ENCODE measurements at places on chromosomes 2 and 18.

- DNase-seq, result no peak
These were observed 93.4 kb upstream of the SIX2 start for GRCh38 chr2:45102579-45103117.

DNA sequence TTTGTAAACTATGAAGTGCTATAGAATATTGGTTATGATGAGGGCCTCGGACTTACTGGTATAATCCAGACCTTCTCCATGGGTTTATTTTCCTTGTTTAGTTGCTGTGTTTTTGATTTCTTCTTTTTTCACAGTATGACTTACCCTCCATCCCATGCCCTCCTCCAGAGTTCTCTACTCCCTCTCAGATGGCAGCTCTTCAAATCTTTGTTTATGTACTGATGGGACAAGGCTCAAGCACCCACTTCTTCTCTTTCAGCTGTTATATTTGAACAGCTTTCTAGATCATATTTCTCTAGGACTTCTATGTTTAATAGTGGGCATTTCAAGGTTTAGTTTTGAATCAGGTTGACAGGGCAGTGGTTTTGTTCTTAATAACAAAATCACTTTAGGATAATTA is 43.9 kb downstream of the CLIP4 start:
- no peak for DNase-seq

DNA sequence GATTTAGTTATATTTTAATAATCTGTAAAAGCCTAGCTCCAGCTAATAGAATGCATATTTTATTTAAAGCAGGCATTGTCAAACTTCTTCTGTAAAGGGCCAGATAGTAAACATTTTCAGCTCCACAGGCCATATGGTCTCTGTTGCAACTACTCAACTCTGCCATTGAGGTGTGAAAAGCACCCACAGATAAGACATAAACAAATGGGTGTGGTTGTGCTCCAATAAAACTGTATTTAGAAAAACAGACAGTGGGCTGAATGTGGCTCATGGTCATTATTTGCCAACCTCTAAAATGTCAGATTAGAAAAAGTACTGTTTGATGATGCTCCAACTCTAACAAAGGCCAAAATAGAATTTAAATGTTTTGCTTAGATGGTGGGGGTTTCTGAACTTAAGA is 519.9 kb downstream of the RNF144A start:
- peak; percentile 53 for DNase-seq

- DNase-seq, result peak; percentile 75
These were observed 116.5 kb upstream of the FOSL2 start for GRCh38 chr2:28276076-28276618.

DNA sequence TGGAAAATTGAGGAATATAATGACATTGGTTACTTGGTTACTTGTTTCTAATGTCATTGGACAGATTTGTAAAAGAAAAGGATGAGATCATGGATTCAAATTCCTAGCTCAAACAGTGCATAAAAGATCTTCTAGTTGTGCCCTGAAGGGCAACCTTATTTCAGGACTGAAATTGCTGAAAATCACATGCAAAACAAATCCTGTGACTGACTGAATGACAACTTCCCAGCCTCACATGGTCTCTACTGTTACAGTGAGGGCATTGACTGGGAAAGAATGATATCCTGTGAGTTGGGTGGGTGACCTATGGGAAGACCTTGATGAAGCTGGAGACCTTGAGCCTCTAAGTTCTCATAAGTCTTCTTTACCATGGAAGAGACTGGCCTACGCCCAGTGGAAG is 90.4 kb upstream of the HAAO start:
- no peak for DNase-seq

- DNase-seq, result no peak
These were observed 378.6 kb upstream of the SLC14A2 start for GRCh38 chr18:45236676-45237075.

DNA sequence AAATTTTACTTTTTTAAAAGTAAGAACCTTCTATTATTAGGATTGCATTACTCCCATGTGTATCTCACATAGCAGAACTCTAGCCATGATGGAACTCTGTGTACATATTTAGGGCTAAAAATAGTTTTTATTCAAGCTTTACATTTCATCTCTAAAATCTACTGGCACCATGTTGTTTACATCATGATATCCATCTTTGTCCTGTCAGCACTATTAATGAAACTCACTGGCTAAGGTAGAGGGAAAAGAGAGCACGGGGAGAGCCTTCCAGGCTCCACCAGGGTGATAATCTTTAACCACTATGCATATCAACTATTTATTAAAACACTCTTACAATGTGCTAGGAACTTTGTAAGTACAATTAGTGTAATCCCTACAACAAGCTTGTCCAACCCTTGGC is 34.7 kb downstream of the RAD51AP2 start:
- DNase-seq, result no peak

GRCh38 chr2:165681841-165682240 is 112.2 kb downstream of the GALNT3 start:
- DNase-seq, result no peak

- DNase-seq, result no peak
These were observed 301.6 kb upstream of the LRATD1 start for GRCh38 chr2:14330884-14331283.

GRCh38 chr2:112491946-112492345 is 10.0 kb downstream of the TTL start:
- no peak for DNase-seq

DNA sequence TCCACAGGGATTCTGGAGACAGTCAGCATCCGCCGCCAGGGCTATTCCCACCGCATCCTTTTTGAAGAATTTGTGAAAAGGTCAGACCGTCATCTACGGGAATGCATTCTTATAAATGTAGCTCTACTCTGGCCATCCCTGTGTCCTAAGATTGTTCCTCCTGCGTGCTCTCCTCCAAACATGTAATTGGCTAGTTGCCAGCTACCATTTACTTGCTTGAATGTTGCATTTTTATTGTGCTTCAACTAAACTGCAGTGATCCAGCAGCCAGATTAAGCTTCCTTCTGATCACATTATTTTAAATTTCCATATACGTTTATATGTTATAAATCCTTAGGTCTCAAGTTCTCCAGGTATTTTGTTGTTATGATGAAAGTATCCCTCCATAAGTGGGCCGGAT is 248.5 kb upstream of the SP5 start:
- DNase-seq, result no peak

GRCh38 chr2:46663614-46664013 is 184.2 kb downstream of the TMEM247 start:
- DNase-seq, result no peak

DNA sequence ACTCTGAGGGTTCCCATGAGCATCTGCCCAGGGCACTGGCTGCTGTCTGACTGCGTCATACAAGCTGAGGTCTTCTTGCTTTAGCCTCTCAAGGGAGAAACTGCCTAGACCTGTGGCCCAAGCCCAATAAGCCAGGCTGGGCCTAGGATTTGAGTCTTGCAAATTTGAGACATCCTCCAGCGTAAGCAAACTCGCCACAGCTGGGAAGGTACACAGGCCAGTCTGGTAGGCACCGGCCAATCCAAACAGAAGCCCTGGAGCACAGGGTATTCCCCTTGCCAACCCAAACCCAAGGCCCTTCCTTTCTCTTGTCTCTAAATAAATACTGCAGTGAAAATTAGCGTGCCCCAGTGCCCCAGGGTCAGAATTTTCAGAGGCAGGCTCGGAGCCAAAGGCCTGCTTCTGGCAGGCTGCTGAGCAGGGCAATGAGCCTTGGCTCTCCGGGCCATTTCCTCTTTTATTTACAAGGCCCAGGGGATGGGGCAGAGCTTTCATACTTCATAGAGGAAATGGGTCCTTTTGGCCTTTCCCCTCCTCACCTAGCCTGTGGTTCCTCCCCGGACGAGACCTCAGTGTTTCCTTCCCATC is 33.3 kb downstream of the POLR1A start:
- peak; percentile 50 for DNase-seq

DNA sequence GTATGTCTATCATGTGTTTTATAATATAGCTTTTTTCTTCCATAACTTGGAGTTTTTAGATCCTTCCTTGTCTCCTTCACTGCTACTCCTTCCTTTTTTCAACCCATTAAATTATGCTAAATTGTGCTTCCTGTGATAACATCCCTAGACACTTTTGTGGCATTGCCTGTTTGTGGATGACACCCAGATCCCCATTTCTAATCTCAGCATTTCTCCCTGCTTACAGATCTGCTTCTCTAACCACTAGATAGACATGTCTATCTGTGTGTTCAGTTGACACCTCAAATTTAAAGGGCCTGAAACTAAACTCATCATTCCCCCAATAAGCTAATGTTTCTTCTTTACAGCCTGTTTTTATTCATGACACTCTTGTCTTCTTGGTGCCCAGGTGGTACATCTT is 244.8 kb downstream of the BABAM2 start:
- no peak for DNase-seq

- DNase-seq, result no peak
These were observed 21.6 kb upstream of the B3GNT7 start for GRCh38 chr2:231373786-231374349.

GRCh38 chr18:5628512-5629255 is 84.9 kb upstream of the EPB41L3 start:
- no peak for DNase-seq

DNA sequence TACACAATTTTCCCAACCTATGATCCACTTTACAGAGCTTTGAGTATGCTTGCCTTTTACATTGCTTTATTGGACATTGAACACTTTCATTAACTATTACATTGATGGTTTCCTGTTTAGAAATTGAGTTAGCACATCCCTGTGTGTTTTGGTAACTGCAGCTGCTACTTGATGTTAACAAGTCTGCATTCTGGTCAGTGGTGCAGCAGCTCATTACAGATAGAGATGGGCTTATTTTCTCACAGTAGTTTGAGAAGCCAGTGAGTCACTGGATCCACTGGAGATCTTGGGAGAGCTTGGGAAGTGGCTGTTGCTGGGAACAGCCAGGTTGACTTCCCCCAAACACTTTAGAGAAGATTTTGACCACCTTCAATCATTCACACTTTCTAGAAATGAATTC is 150.5 kb downstream of the ARHGAP15 start:
- DNase-seq, result no peak

Measured in GM12865 (cell line).